ENCODE measurements at places on chromosomes 2 and 18.

GRCh38 chr2:135052997-135053474 is 944 bp downstream of the RAB3GAP1 start:
- DNase-seq = no peak

DNA sequence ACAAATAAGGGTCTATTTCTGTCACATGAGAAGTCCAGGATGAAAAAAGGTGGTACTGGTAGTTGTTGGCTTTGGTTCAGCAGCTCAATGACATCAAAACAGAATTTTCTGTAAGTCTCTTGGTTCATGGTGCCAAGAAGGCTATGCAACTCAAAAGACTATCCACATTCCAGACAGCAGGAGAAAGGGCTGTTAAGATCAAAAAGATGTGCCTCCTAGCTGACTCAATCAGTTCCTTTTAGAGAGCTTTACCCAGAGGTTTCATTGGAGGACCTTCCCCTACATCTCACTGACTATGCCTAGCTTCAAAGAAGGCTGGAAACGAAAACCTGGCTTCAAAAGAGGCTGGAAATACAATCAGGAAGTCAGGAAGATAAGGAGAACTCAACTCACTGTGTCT is 98.0 kb downstream of the DYM start:
- DNase-seq = no peak

GRCh38 chr2:121017396-121017795 is 267.6 kb downstream of the TFCP2L1 start:
- no peak for DNase-seq

DNA sequence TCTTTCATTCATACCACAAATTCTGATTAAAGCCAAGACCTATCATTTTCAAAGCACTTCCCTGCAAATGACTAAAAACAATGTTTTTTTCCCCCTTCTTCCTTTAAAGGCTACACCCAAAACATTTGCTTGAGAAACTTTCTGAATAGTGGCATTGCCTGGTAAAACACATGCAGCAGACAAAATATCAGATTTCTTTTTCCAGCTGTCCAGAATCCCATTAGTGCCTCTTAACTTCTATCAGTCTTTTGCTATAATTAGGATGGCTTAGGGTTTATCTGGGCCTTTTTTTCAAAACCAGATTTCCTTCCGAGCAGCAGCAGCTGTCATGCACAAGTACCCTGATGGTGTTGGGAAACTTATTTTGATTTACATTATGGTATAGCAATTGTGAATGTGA is 50.6 kb downstream of the ALPK2 start:
- no peak for DNase-seq

GRCh38 chr18:31030574-31031278 is 11.8 kb downstream of the DSC3 start:
- DNase-seq = no peak

- no peak for DNase-seq
Observed at GRCh38 chr2:99106913-99107312, 34.6 kb upstream of the C2orf15 start.

DNA sequence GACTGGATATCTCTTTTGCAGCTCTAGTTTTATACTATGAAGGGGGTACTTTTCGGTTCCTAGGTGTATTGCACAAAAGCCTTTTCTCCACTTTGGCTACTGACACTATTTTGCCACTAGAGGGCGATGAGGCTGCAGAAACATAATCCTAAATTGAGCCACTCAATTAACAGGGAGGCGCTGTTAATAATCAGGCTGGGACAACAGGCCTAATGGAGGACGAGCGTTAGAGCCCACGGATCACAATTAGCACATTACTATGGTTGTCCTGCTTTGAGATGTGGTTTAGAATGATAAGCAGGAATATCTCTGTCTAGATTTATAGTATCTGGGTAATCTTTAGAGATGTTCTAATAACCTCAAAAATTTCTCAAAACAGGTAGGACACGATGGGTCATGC is 62.2 kb upstream of the PMAIP1 start:
- peak; percentile 47 for DNase-seq

GRCh38 chr2:111702119-111702803 is 181.7 kb downstream of the ANAPC1 start:
- peak; percentile 36 for DNase-seq

DNA sequence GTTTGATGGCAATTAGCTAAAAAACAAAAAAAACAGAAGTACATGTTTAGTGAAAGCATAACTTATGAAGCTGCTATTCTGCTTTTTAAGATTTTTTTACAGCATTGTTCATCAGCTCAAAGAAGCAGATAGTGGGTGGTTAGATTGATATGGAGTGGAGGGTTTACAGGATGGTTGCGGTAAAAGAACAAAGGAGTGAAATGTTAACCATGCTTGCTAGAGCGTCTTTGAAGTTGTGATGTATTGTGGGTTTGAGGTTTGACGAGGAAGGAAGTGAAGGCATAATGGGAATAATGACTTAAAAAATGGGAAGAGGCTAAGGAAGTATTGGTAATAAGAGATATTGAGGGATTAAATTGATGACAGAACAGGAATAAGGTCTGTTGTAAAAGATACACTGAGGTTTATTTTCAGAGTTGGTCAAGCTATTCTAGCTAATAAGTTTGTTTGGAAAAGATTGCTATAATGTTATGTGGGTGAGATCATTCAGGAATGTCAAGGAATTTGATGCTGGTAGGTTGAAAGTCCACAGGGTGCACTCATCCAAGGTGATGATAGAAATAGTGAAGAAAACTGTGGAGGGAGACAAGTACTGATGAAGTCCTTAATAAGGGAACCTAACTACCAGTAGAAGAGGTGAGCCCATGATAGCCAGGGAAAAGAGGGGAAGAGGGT is 14.6 kb downstream of the SPOPL start:
- DNase-seq = no peak

- no peak for DNase-seq
Observed at GRCh38 chr2:157777427-157777826, 98.7 kb downstream of the ACVR1 start.

DNA sequence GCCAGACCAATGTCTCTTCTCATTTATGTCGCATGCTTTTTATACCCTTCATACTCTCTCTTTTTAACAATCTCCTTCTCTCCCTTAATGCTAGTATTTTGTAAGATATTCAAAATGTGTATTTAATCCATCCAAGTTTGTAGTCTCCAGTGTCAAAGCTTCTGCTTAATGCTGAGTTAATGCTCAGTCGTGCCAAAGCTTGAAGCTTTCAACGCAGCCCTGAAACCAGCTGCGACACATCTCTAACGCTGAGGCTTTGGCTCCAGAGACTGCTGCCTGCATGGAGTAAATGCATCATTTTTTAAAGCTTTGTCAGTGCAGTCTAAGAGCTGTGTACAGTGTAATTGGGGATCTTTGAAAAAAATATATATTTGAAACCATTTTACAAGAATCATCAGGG is 2108.8 kb upstream of the PIK3C3 start:
- DNase-seq = no peak

- DNase-seq = no peak
Observed at GRCh38 chr2:51014759-51015158, 17.2 kb downstream of the NRXN1 start.

- DNase-seq = no peak
Observed at GRCh38 chr2:209391776-209392401, 32.0 kb upstream of the MAP2 start.

GRCh38 chr2:97688062-97688827 is 18.7 kb downstream of the C2orf92 start:
- DNase-seq = no peak

- no peak for DNase-seq
Observed at GRCh38 chr2:154195644-154196195, 324.0 kb downstream of the GALNT13 start.

GRCh38 chr18:50195689-50196088 is 742 bp upstream of the MYO5B start:
- DNase-seq = no peak

GRCh38 chr2:105344704-105345345 is 7.5 kb downstream of the C2orf49 start:
- DNase-seq = no peak

DNA sequence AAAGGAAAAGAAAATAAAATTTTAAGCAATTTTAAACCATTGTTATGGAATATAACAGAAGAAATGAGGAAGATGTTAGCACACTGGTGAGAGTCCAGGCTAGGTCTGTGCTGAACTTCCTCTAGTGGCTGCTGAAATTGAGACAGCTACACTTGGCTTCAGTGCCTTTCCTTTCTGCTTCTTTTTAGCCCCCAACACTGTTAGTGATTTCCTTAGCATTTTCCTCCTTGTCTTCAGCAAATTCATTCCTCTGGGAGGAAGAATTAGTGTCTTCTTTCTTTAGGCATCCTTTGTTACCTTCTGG is 47.6 kb downstream of the ITGAV start:
- DNase-seq = no peak

DNA sequence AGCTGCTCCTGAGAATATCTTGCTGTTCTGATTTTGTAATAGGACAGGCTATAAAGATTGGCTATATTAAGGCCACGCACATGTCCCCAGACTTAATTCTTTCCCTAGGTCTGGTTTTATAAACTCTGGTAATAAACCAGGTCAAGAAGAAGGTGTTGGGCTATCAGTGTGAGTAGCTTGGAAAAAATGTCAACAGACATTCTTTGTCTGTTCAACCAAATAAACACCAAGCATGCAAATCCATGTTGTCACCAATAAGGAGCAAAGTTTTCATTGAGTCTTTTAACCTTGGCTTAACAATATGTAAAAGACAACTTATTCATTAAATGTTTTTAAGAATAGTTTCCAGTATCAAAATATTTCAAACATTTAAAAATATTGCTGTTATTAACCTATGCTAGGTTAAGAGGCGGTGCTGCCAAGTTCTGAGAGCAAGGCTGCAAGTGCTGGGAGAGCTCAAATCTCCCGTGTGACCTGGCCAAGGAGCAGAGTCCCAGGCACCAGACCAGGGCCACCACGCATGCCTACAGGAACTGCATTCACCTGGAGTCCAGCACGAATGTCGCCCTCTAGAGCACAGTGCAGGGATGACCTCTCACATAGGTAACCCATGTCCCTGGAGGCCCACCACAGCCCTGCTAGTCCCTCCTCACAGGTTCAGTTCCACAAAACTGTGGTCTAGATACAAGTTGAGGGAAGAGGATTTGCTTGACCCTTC is 120.5 kb upstream of the POU3F3 start:
- peak; percentile 7 for DNase-seq
